Naive thymus-derived CD8-positive, alpha-beta T cell (primary cell): ENCODE measurements at places on chromosomes 6 and 20. TPM values are rescaled to one million over a fixed set of nuclear protein-coding genes. Genes with fewer than 3 reads are reported as not detected.

NR2E1 gene
- total RNA-seq: not detected

DYNLT2 gene
- total RNA-seq: 7.4 TPM

MAP3K5 gene
- 7.7 TPM for total RNA-seq

SLCO4A1 gene
- 1.4 TPM for total RNA-seq

EDN1 gene
- total RNA-seq: 0.74 TPM

TGM3 gene
- total RNA-seq: not detected

SLA2 gene
- total RNA-seq: 34.3 TPM

BHLHE23 gene
- not detected for total RNA-seq

ZC3H12D gene
- 61.9 TPM for total RNA-seq

MLN gene
- total RNA-seq: not detected

EFCAB8 gene
- total RNA-seq: 2.9 TPM

MCCD1 gene
- not detected for total RNA-seq

LAMA2 gene
- not detected for total RNA-seq

TSBP1 gene
- total RNA-seq: not detected

SNAI1 gene
- 0.82 TPM for total RNA-seq

OTOR gene
- not detected for total RNA-seq

HLA-DQA1 gene
- 13.7 TPM for total RNA-seq

FAM209B gene
- 5.2 TPM for total RNA-seq

RHAG gene
- total RNA-seq: not detected

KCNG1 gene
- 2.3 TPM for total RNA-seq

C20orf144 gene
- 0.38 TPM for total RNA-seq

PRSS16 gene
- total RNA-seq: 0.25 TPM

ARHGAP40 gene
- not detected for total RNA-seq

HDGFL1 gene
- total RNA-seq: not detected

OXT gene
- 2.2 TPM for total RNA-seq

TAGAP gene
- 56.9 TPM for total RNA-seq

CTCFL gene
- not detected for total RNA-seq

SLC17A4 gene
- total RNA-seq: not detected

PXDC1 gene
- total RNA-seq: 0.16 TPM

CCN5 gene
- total RNA-seq: not detected

CNPY3 gene
- 102 TPM for total RNA-seq

ZC2HC1B gene
- total RNA-seq: not detected

NTSR1 gene
- not detected for total RNA-seq

AIF1 gene
- 23.0 TPM for total RNA-seq

IL17A gene
- not detected for total RNA-seq

PROCR gene
- 3.2 TPM for total RNA-seq

CTNNBL1 gene
- 46.9 TPM for total RNA-seq

RIPOR3 gene
- not detected for total RNA-seq

KCNK16 gene
- not detected for total RNA-seq

RING1 gene
- 59.1 TPM for total RNA-seq

DEFB124 gene
- total RNA-seq: not detected

HTR1E gene
- total RNA-seq: not detected

CST5 gene
- total RNA-seq: not detected

WFDC11 gene
- total RNA-seq: not detected

TTK gene
- 1.2 TPM for total RNA-seq

SPATS1 gene
- total RNA-seq: not detected

TRIM15 gene
- total RNA-seq: not detected

AKAP12 gene
- not detected for total RNA-seq

ZBTB24 gene
- 24.7 TPM for total RNA-seq

SLC22A7 gene
- total RNA-seq: not detected

FOXC1 gene
- total RNA-seq: not detected

BTBD9 gene
- total RNA-seq: 32.2 TPM

CCN6 gene
- not detected for total RNA-seq

ARHGAP18 gene
- 1.4 TPM for total RNA-seq
